ENCODE measurements at places on chromosomes 1 and 21.

DNA sequence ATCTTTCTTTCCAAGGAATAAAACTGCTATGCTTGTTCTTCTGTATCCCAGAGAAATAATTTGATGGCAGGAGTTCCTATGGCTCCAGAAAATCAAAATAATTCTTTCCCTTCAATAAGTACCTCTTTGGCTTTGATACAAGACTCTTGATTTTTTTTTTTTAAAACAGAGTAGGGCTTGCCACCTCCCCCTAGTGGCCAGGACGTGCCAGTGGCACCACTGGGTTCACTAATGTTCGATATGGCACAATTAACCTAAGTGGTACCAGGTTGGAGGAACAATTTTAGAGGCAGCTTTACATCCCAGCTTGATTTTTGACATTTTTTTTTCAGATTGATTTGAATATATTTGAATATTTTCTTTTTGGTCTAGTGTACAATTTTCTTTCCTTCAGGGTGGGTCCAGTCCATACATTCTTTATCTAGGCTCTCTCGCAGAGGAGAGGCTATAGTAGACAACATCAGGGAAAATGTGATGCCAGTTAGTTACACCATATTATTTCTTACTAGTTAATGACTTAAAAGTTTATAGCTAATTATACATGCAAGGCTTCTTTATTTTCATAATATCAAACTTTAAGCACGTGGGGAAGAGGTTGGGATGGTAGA lies 330.9 kb downstream of the S1PR1 start:
- DNase-seq = peak; percentile 18

- peak; percentile 99 for DNase-seq
These were observed 5.1 kb upstream of the VWA1 start for GRCh38 chr1:1430114-1430982.

DNA sequence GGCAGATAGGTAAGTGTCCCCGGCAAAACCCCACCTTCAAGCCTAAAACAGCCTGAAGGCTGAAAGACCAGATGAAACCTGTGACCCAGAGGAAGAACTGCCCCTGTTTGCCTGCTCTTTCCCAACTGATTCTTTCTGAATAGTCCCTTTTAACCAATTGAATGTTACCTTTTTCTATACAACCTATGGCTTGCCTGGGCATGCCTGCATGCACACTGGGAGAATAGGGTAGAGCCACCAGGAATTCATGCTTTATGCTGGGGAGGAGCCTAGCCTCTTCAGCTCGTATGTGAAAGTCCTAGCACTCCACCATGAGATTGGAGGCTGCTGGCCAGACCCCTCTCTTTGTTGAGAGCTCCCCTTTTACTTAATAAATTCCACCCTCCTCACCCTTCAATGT lies 340.0 kb downstream of the PTBP2 start:
- no peak for DNase-seq

- peak; percentile 92 for DNase-seq
These were observed 5.3 kb downstream of the EDN2 start for GRCh38 chr1:41479000-41479807.

- DNase-seq = peak; percentile 85
These were observed 36.9 kb upstream of the GPR37L1 start for GRCh38 chr1:202085682-202086373.

GRCh38 chr1:202807926-202808757 lies at the start of gene KDM5B:
KDM5B (minus strand) TSS chr1:202808421; CDS start chr1:202808305, 116 bp downstream.
- peak; percentile 95 for DNase-seq
